ENCODE measurements at places on chromosomes 3 and 15. TPM values are rescaled to one million over a fixed set of nuclear protein-coding genes. Genes with fewer than 3 reads are reported as not detected.

The CCR3 gene
- total RNA-seq, result 1.9 TPM

The FOXB1 gene
- total RNA-seq, result 3.7 TPM

The MCF2L2 gene
- total RNA-seq, result 7.0 TPM

The GNAT1 gene
- not detected for total RNA-seq

The P2RY14 gene
- 1.4 TPM for total RNA-seq

The RPLP1 gene
- total RNA-seq, result 1,535 TPM

The HHATL gene
- not detected for total RNA-seq

The XYLB gene
- total RNA-seq, result 3.2 TPM

The TM4SF18 gene
- not detected for total RNA-seq

The ZNF148 gene
- total RNA-seq, result 36.9 TPM

The OXSR1 gene
- total RNA-seq, result 67.5 TPM

The GPR27 gene
- 3.0 TPM for total RNA-seq

The CD200R1L gene
- total RNA-seq, result not detected

The FBXL22 gene
- total RNA-seq, result 1.0 TPM

The POTEB3 gene
- total RNA-seq, result not detected

The CCR8 gene
- 7.9 TPM for total RNA-seq

The AQP9 gene
- not detected for total RNA-seq

The PLS1 gene
- total RNA-seq, result 3.1 TPM

The NMNAT3 gene
- 0.18 TPM for total RNA-seq

The RUVBL1 gene
- 56.3 TPM for total RNA-seq

The GOLGA6A gene
- not detected for total RNA-seq

The GPR160 gene
- total RNA-seq, result 13.8 TPM

The ACKR4 gene
- not detected for total RNA-seq

The P2RY12 gene
- total RNA-seq, result not detected

The WDR93 gene
- not detected for total RNA-seq

The ROBO2 gene
- not detected for total RNA-seq

The SNX22 gene
- total RNA-seq, result 0.68 TPM

The LRRK1 gene
- total RNA-seq, result 1.0 TPM

The LRRC2 gene
- total RNA-seq, result 0.35 TPM

The WNT5A gene
- not detected for total RNA-seq

The GHRL gene
- 0.95 TPM for total RNA-seq

The C3orf49 gene
- total RNA-seq, result not detected

The ZNF106 gene
- 47.8 TPM for total RNA-seq

The SPINK8 gene
- total RNA-seq, result not detected

The RGMA gene
- total RNA-seq, result 0.18 TPM

The GABRR3 gene
- not detected for total RNA-seq

The USP50 gene
- not detected for total RNA-seq

The MESP2 gene
- not detected for total RNA-seq

The SLC6A20 gene
- not detected for total RNA-seq

The CCDC33 gene
- not detected for total RNA-seq

The LRRC57 gene
- 23.5 TPM for total RNA-seq

The BTLA gene
- total RNA-seq, result 46.3 TPM

The ITIH1 gene
- total RNA-seq, result not detected

The KLF13 gene
- total RNA-seq, result 199 TPM

The GRM7 gene
- total RNA-seq, result not detected
